ENCODE measurements at places on chromosomes 13 and 19.
A peak's percentile ranks its signal among the peaks of the same experiment; 100 is the strongest.

- DNase-seq = no peak
Observed at GRCh38 chr19:45782820-45783785, 813 bp upstream of the DMPK start.

DNA sequence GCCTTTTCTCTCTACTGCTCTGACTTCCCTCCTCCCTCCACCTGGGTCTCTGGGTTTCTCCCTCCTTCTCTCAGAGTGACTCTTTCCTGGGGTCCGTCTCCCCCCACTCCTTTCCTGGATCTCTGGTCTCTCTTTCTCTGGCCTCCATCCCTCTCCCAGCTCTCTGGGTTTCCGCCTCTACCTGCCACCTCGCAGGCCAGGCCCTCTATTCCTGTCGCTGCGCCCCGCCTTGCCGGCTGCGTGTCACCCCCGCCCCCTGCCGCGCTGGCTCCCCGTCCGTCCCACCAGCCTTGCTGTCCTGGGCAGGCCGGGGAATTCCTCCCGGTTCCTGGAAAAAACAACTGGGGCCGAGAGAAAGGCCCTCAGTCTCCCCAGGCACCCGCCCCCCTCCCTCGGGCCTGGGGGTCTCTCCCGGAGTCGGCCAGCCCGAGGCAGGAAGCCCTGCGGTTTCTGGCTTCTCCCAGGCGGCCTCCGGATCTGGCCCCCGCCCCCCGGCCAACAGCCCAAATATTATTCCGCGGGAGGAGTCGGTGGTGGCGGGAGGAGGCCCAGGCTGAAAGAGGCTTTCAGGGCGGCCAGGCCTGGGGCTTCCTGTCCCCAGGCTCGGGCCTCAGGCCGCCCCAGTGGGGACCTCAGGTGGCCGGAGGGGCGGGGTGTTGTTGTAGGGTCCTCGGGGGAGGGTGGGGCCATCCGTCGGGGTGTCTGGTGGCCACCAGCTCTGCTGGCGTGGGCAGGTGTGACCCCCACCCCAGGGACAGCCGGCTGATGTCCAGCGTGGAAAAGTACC, 9.3 kb downstream of the IRF2BP1 start:
- DNase-seq = no peak

DNA sequence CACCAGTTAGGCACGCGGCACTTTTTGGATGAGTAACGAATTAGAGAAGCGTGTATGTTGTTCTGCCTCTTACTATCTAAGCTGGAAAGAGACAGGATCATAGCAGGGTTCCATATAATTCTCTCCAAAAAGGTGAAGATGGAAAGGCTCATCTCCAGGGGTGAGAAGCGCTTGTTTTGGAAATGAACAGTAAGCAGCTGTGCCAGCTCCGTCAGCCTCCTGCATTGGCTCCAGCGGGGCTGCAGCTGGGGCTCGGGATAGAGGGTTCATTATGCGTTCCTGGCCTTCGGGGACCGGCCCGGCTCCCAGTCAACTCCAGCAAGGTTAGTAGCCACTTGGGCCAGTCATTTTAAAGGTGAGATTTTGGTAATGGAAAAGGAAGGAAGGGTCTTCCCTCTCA, 155.5 kb downstream of the COL4A1 start:
- DNase-seq = no peak

GRCh38 chr19:4559569-4559968, at the start of gene SEMA6B:
Gene SEMA6B (minus strand): TSS chr19:4559684. CDS start chr19:4558457, 1,227 bp downstream.
- no peak for DNase-seq

GRCh38 chr13:25143706-25144105, 28.4 kb downstream of the AMER2 start:
- no peak for DNase-seq

DNA sequence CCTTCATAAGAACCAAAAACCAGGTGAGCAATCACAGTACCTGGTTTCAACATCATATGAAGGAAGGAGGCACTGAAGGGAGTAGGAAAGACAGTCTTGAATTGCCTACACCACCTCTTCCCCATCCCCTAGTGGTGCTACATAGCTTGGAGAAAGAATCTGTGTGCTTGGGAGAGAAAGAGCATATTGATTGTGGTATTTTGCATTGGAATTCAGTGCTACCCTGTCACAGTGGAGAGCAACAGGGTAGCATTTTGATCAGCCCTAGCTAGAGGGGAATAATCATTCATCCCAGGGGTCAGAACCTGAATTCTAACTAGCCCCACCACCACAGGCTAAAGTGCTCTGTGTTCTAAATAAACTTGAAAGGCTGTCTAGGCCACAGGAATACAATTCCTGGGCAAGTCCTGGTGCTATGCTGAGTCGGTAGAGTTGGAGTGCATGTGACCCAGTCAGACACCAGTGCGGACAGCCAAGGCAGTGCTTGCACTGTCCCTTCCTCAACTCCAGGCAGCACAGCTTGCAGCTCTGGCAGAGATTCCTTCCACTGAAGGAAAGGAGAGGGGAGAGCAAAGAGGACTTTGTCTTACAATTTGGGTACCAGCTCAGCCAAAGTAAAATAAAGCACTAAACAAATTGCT, 158.7 kb downstream of the VWA8 start:
- no peak for DNase-seq

GRCh38 chr13:110396913-110397381, 89.9 kb downstream of the COL4A2 start:
- DNase-seq = no peak

DNA sequence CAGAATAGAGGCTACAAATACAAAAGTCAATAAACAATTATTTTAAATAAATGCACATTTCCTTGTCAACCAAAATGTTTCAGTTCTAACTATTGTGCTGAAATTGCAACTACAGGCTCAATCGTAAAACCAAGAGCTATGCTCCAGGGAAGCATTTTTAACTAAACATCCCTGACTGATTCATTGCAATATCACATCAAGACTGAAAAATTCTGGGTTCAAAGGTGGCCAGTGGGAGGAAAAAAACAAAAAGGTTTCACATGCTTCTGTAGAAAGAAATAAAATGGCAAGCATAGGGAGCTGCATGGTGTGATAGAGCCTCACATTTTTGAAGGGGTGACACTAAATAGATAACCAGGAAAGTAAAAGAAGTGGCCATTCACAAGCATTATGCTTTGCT, 862.8 kb downstream of the PCDH9 start:
- DNase-seq = no peak

GRCh38 chr13:84439108-84439507, 556.8 kb upstream of the SLITRK1 start:
- DNase-seq = no peak

- no peak for DNase-seq
Observed at GRCh38 chr19:46350758-46351159, 3.9 kb downstream of the PPP5C start.

- peak; percentile 6 for DNase-seq
Observed at GRCh38 chr19:14337510-14337909, 43.7 kb upstream of the ADGRE5 start.

Data from activated CD4-positive, CD25-positive, alpha-beta regulatory T cell (primary cell).